ENCODE measurements at places on chromosomes 7 and 10.

GRCh38 chr7:70837589-70837988, 294.4 kb upstream of the GALNT17 start:
- no peak for DNase-seq

DNA sequence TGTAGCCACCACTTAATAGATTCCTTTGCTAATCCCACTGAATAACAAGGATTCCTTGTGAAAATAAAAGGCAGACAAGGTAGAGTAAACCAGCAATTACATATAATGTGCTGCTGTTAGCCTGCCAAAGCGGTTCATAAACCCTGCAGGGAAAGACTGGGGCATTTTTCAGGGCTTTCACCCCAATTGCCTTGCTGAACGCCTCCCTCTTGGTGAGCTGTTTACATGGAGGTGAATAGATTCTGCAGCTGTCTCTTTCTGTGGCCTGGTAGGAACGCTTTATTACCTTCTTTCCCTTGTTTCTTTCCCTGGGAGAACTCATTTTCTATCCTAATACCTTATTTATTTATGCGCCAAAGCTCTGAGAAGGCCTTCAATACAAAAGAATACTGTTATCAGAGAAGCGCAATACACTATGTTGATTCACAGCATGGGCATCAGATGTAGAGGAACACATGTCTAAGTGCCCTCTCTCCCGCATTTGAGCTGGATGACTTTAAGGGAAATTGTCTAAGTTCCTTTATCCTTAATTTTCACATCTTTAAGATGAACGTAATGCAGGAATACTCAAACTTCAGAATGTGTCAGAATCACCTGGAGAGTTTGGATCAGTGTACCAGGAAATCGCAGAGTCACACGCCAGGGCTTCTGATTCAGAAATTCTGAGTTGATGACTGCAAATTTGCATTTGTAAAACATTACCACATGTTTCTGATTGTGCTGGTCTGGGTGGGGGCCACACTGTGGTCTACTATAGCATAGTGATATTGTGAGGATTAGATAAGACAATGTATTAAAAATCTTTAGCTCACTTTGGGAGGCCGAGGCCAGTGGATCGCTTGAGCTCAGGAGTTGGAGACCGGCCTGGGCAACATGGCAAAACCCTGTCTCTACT, 1203.8 kb downstream of the SORCS3 start:
- no peak for DNase-seq

GRCh38 chr7:81684514-81685269, 85.2 kb downstream of the HGF start:
- peak; percentile 93 for DNase-seq

DNA sequence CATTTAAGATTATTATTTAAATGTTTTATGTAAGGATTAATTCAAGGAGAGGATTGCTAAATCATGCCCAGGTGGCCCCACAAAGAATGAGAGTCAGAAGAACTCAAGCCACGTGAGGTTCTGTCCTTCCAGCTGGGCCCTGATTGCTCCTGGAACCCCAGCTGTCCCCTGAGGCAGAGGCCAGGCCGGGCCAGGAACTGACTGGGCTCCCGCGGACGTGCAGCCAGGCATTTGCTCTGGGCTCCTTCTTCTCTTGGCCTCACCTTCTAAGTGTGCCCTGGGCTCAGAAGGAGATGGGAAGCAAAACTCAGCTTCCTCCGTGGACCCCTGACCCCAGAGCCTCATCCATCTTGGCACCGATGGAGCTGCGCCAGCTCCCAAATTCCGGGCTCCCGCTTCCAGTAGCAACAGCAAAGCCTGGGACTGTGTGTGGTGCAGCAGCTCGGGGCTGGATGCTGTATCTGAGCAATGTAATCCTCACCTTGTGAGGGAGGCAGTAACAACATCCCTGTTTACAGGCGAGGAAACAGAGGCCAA, 250.6 kb upstream of the PPP2R2D start:
- DNase-seq: no peak

DNA sequence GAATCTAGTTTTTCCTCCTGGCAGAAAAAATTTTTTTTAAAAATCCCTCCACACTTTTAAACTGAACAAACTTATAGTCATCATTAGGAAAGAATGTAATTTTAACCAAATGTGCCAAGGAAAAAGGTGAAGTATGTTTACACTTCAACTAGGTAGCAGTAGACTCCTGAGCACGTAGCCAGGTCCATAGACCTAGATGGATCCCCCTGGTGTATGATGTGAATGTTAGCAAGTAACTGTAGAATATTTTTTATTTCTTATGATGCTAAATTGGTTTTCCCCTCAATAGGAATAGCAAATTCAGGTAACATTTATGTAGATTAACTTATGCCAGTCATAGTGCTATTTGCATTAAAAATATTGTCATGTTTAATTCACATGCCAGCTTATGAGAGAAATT, 19.6 kb downstream of the CABCOCO1 start:
- DNase-seq: no peak

DNA sequence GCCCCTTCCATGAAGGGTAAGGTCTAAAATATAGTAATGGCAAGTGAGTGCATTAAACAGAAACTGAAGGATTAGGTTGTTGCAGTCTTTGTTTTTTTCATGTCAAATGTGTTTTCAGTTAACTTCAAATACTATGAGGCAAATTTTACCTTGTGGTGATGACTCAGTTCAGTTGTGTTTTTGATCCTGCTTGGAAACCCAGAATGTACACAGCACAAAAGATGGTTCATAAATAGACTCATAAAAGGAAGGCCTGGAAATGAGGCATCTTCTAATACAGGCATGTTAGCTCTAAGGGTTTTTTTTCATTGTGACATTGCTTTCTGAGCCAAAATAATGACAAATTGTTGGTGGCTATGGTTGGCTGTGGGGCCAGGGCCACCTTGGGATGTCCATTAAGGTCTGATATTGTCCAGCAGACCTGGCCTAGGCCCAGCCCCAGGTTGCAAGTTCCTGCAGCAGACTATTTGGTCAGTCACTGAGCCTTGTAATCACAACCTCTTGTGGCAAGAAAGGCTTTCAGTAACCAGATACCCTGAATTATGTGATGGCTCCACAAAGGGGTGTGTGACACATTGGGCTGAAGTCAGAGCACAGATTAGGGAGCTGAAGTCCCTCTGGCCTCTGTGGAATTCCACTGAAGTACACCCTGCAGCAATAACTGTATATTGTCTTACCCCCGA, 69.0 kb upstream of the SAMD8 start:
- no peak for DNase-seq

DNA sequence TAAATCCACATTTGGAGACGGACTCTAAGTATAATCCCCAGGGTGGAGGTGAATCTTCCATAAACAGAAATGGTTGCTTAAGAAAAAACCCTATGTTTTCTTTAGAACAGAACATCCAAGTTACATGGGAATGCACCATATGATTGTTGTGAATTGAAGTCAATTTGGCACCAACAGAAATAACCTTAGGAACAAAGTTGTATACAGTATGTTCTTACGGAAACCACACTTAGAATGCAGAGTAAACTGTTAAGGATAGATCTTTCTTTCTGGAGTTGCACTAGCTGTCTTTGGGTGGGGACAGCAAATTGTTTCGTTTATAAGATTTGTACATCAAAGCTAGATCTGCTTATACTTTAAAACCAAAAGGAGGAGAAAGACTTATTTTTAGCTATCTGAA, 316.4 kb downstream of the PTEN start:
- no peak for DNase-seq

- no peak for DNase-seq
Measured at GRCh38 chr7:71808115-71808514, 604.0 kb downstream of the CALN1 start.

DNA sequence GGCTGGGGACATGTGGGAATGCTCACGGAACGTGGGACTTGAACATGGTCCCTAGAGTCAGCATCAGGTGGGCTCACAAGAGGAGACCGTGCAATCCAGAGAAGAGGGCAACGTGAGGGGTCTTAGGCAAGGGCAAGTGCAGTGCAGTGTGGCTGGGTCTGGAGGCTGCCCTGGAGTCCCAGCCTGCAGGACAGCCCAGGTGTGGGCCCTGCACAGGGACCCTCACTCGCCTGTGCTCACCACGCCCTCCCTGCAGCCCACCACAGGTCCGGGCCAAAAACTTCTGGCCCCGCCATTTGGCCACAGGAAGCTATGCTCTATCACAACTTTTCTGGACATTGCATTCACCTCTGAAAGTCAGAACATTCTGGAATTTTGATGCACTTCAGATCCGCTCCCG, 133.5 kb downstream of the PAXIP1 start:
- DNase-seq: no peak

DNA sequence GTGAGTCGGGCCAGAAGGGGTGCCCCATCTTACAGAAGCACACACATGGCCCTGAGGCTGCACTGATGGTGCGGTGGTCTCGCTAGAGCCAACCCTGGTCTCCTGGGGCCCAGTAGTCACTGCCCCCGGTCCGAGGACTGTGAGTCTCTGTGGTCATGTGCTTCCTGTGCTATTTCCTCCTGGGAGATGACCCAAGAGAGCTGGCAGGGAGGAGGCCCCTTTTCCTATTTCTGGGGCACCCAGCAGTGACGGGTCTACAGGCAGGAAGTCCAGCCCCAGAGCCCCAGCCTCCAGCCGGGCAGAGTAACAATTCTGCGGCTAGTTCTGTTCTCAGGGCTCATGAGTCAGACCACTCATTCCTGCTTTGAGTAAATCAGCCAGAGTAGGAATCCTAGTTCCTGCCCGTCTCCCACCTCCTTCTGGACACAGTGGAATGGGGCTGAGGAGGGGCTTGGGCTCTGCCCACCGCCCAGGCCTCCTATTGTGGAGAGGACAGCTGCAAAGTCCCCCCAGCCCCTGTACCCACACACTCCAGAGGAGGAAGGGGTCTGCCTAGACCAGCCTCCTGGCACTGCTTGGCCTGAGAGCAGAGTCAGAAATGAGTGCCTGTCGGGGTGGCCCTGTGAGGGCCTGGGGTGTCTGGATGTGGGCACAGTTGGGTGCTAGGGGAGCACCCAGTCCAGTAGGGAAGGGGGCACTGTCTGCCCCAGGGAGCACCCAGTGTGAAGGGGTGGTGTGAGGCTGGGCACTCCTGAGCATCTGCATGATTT, 80.5 kb upstream of the PPIF start:
- peak; percentile 60 for DNase-seq

GRCh38 chr10:44635176-44635575, 250.3 kb upstream of the CXCL12 start:
- DNase-seq: no peak

DNA sequence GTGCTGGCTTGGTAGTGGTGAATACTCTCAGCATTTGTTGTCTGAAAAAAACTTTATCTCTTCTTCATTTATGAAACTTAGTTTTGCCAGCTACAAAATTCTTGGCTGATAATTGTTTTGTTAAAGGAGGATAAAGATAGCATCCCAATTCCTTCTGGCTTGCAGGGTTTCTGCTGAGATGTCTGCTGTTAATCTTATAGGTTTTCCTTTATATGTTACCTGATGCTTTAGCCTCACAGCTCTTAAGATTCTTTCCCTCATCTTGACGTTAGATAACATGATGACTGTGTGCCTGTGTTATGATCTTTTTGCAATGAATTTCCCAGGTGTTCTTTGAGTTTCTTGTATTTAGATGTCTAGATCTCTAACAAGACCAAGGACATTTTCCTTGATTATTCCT, 9.9 kb upstream of the MRPS33 start:
- DNase-seq: no peak

GRCh38 chr10:32893434-32893833, 64.6 kb downstream of the ITGB1 start:
- no peak for DNase-seq

DNA sequence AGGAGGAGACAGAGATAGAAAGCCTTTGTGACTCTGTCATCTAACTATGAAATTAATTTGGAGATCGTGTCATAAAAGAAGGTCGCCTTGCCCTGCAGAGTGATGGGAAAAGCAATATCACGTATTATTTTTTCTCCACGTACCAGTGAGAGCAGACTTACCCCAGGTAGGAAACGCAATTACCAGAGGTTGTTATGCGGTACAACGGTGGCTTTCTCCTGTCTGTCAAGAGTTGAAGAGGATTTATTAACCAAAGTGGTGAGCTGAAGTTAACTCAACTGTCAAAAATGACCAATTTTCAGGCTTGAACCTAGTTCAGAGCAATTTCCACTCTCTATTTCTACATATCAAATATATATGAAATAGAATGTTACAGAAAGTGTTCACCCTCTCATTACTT, 282.6 kb upstream of the PFKP start:
- no peak for DNase-seq

DNA sequence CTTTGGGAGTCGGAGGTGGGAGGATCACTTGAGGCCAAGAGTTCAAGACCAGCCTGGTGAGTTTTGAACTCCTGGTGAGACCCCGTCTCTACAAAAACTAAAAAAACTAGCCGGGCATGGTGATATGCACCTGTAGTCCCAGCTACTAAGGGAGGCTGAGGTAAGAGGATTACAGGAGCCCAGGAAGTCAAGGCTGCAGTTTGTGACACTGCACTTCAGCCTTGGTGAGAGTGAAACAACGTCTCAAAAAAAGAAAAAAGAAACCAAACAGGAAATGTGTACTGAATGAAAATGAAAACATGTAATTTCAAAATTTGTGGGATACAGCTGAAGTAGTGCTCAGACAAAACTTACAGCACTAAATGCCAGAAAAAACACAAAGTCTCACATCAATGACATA, 7.6 kb downstream of the ARHGAP12 start:
- DNase-seq: no peak

- DNase-seq: peak; percentile 48
Measured at GRCh38 chr10:74824900-74825370, 1.5 kb upstream of the KAT6B start.

DNA sequence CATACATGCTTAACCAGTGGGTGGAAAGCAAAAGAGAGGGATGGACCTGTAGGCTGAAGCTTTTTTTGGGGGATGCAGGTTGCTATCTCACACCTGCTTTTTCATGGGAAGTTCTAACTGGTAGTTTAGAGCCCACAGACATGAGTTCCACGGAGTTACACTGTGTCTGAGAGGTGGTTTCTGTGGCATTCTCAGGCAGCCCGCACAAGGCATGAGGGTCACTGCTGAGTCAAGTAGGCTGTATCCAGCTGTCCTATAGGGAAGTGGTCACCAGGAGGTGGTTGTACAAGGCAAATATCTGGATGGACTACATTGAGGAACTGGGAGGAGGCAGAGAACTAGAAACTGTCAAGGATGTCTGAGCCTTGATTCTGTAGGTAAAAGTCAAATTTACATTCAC, 351.0 kb upstream of the POM121L12 start:
- no peak for DNase-seq

DNA sequence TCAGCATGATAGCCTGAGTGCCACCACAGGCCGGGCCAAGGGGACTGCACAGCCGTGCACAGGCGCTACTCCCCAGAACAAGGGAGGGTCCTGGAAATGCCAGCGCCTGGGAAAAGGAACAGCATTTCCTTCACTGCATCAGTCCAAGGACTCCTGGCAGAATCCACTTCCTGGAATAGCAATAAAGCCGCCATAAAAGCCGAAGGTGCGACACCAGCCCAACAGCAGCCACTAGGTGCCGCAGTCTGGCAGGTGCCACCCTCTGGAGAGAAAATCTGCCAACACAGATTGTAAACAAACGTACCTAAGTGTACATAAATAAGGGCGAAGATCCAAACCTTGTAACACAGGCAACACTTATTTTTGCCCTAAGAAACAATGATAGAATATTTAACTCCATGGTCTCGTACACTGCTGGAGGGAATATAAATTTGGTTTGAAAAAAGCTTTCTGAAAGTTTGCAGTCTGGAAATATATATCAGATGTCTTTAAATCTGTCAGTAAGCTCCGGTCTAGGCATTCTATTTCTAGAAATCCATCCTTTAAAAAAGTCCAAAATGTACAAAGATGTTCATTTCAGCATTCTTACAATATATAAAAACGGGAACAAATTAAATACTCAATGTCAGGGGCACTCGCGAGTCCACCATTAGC, 22.2 kb downstream of the VOPP1 start:
- no peak for DNase-seq

GRCh38 chr10:34001087-34001580, 666.7 kb upstream of the NRP1 start:
- peak; percentile 18 for DNase-seq
